ENCODE measurements at places on chromosomes 5 and 9. TPM values are rescaled to one million over a fixed set of nuclear protein-coding genes. Genes with fewer than 3 reads are reported as not detected.

Gene HRH2
- total RNA-seq = under 0.01 TPM

Gene RASGRF2
- 3.3 TPM for total RNA-seq

Gene EGFL7
- 5.6 TPM for total RNA-seq

Gene SPATA31E1
- not detected for total RNA-seq

Gene KCNV2
- not detected for total RNA-seq

Gene ANKRD18B
- not detected for total RNA-seq

Gene MYORG
- total RNA-seq = 1.3 TPM

Data from fibroblast of the aortic adventitia (primary cell).